NCI-H1417 treated with DMSO at 0.1 percent for 48 hours (cell line): ENCODE measurements at places on chromosomes 3 and 15.

DNA sequence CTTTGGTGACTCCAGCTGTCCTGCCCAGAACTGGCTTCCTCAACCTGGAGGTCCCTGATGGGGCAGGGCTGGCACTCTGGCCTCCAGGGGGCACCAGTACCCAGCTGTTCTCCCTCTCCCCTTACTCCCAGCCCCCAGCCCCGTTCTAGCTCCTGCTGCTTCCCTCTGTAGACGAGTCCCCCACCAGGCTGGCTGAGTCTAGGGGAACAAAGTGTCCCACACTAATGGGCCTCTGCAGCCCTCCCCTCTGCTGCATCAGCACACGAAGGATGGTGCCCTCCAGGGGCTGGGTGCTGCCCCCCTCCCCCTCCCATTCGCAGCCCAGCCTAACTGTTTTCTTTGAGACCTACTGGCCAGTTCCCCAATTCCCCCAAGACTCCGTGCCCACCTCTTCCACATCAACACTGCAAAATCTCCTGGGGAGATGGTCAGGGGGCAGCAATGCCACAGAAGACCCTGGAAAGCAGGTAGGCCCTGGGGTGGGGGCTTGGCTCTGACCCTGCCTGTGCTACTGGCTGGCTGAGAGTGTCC, 4.2 kb downstream of the RHCG start:
- no peak for DNase-seq

DNA sequence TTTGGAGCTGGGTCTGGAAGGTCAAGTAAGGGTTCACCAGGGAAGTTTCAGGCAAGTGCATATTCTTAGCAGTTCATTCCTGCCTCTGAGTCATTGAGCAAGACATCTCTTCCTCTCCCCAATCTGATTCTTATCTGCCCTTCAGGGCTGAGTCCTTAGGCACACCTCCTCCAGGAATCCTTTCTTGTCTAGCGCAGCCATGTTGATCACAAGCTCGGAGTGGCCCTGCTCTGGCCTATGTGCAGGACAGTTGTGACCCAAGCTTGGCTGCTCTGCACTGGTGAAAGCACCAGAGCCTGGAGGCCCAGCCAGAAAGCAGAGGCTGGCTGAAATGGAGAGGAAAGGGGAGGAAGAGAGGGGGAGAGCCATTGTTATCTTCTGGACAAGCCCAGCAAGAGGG, 30.9 kb upstream of the MRPS22 start:
- no peak for DNase-seq

GRCh38 chr15:63030101-63030551, 12.4 kb upstream of the TPM1 start:
- no peak for DNase-seq

DNA sequence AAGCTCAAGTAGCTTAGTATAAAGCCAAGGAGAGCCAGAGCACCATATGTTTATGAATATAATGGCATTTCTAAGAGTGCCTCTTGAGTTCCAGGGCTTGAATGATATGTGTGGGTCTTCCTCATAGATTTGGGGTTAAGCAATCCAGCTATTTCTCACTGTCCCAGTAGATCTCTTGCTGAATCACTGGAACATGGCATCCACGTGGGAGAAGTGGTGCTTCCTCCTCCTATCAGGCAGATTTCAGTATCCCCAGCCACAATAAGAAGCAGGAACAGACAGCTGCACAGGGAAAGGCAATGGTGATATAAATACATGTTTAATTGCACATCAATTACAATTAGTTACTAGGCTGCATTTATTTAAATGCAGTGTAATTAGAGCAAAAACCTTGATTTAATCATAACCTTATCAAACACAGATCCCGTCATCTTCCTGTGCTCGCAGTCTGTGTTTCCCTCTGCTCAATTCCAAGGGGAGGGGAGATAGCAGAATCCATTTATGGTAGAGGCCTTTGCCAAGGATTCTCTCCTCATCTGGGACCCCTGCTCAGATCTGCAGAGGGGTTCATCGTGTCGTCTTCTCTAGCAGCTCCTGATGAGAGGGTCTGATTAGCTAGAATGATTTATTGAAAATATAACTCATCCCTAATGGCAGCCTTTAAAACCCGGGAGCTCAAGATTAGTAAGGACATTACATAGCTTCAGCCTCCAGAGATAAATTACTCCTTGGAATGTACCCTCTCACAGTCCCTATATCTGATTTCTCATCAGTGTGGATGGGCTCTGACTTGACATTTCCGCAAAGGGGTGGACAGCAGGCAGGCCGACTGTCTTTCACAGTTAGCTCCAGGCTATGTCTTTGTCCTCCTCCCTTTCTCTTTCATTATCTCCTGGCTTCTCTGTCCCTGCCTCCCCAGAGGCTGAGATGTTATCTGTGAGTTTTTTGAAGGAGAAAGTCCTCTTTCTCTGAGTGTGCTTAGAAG, 775.9 kb downstream of the AGBL1 start:
- DNase-seq: no peak

DNA sequence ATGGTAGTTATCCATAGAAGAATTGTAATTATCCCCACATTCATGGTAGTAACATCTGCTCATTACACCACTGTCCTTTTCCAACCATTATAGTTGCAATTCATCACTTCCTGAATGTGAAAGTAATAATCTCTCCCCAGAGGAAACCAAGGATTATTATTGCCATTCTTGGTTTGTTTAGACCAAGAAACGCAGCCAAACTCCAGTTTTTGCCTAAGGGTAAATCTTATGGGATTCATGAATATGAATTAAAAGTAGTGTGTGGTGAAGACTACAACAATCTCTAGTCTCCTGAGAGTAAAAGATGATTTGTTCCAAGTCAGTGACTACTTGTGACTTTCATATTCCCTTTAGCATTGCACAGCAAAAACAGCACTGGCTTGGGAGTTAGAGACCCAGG, 45.7 kb upstream of the ABI3BP start:
- no peak for DNase-seq

DNA sequence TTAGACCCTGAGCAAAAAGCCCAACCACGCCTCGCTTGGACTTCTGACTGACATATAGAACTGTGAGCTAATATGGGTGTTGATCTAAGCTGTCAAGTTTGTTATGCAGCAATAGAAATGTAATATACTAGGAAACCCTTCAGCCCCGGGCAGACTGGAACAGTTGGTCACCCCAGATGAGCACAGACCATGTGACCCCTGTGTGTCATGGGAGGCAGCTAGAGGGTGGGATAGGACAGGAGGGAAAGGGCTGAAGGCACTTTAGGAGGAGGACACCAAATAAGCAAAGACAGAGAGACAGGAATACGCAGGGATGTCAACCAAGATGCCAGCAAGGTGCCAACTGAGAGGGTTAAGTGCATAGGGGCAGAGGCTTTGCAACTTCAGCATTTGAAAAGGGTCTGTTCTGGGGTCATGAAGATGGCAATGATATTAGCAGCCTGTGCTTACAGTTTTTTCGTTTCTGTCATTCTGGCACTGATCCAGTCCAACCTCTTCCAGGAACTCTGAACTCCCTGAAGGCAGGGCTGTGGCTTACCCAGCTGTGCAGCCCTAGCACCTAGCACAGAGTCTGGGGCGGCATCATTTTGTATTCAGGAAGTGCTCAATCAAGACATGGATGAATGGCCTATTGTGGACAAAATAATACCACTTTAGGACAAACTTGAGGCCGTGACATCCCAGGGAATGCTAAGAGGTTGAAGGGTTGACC, 51.4 kb downstream of the HES1 start:
- DNase-seq: no peak

- no peak for DNase-seq
These were observed 17.4 kb upstream of the ARIH1 start for GRCh38 chr15:72456684-72457083.

DNA sequence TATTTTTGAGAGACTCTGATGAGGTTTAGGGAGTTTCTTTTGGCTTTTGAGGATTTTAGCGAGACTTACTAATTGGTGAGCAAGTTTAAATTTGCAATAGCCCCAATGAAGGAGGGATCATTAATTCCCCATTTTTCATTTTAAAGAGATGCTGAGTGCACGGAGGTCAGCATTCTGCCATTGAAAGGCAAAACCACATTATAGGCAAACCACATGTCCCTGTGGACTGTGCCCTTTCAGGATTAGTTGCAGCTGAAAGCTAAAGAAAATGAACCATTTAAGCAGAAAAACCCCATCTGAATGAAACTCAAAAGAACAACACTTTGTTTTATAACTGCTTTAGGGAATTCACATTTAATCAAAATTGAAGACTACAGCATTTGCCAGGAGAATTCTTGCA, 246.5 kb downstream of the PDZRN3 start:
- DNase-seq: no peak

- DNase-seq: no peak
These were observed 2.5 kb upstream of the DPH6 start for GRCh38 chr15:35548435-35548834.

GRCh38 chr3:19576343-19576742, 357.7 kb downstream of the EFHB start:
- DNase-seq: no peak

GRCh38 chr3:145058483-145058882, 1086.9 kb downstream of the DIPK2A start:
- DNase-seq: no peak

DNA sequence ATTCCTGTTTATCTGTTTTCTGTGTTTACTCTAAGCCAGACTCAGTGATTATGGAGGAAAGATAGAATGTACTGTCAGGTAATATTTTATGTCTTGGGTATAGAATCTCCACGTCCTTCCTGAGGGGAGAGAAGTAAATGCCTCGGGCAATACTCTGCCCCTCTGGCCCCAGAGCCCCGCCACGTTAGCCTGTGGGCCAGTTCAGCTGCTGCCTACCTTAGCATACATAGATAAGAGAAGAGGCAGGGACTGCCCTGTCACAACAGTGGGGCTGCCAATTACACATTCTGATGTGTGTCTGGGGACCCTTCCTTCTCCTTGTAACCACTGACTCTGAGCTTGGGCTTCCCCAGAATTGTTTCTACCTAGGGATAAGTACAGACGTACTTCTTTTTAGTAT, 347.7 kb upstream of the ATP11B start:
- DNase-seq: no peak

DNA sequence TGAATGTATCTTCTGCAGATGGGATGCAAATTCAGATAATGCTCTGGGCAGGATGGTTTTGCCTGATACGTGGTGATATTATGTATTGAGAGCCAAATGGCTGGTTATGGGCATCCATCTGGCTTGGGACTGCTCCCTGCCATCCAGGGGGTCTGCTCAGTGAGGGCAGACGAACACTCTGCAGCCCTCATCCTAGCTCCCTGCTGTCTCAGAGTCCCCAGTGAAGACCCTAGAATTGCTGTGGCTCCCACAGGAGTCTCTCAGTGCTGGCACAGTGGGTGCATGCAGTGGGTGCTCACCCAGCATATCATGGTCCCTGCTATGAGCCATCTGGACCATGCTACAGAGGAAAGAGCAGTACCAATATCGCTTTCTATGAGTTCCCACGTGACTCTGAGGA, 10.3 kb downstream of the CX3CR1 start:
- no peak for DNase-seq

GRCh38 chr15:78673917-78674444, 33.0 kb upstream of the CHRNB4 start:
- no peak for DNase-seq

- no peak for DNase-seq
These were observed 13.9 kb upstream of the VGLL3 start for GRCh38 chr3:87004883-87005282.

- DNase-seq: no peak
These were observed 187.1 kb upstream of the LPP start for GRCh38 chr3:187966636-187967406.

DNA sequence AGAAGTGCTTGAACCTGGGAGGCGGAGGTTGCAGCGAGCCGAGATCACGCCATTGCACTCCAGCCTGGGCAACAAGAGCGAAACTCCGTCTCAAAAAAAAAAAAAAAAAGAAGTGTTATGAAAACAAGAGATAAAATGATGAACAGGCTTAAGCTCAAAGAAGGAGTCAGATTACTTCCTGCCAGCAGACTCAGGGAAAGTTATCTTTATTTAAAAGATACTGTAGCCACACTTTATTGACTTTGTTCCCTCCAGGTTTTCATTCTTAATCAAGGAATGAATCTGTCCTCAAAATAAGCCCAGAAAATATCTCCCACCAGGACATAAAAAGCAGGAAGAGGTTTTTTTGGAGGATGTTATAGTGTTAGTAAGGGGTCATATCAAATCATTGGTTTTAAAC, 176.5 kb upstream of the KCNMB2 start:
- DNase-seq: no peak

- no peak for DNase-seq
These were observed 45.4 kb downstream of the GOLGA6L2 start for GRCh38 chr15:23401627-23402026.

GRCh38 chr3:187919544-187919943, 174.3 kb upstream of the BCL6 start:
- no peak for DNase-seq
